Endothelial cell (in vitro differentiated cells): ENCODE measurements at places on chromosomes 7 and 10. TPM values are rescaled to one million over a fixed set of nuclear protein-coding genes. Genes with fewer than 3 reads are reported as not detected.

- no peak overlapping the region for H3K4me3 ChIP-seq
- DNase-seq: no peak
- H3K27me3 ChIP-seq: no peaks in the 10 kb centered on the region
- no peaks in the 10 kb centered on the region for H3K36me3 ChIP-seq
- H3K4me1 ChIP-seq: peaks cover 5% of the 10 kb centered on the region
Observed at GRCh38 chr7:48389977-48390376, 218.7 kb downstream of the ABCA13 start.

- H3K4me3 ChIP-seq: no peak overlapping the region
- peaks cover 5% of the 10 kb centered on the region for H3K27me3 ChIP-seq
- DNase-seq: no peak
- H3K27ac ChIP-seq: no peak overlapping the region
Observed at GRCh38 chr7:73921623-73922528, 60.9 kb downstream of the TMEM270 start.

The CHST15 gene
- total RNA-seq: 148 TPM

The UFSP1 gene
- total RNA-seq: 2.4 TPM

DNA sequence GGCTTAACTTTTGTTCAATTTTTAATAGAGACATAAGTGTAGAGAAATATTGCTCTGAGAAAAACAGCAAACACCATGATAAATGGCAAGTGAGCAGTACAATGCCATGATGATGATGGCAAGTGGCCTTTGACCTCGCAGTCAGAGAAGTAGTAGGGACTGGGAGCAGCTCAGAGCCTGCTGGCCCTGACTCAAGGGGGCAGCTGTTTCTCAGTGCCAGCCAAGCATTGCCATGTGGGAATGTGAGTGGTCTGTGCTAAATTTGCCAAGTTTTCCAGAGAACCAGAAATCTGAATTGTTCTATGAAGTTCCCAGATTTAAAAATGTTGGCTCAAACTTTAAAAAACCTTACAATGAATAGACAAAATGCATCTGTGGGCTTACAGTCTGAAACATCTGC lies 187.9 kb downstream of the BICC1 start:
- no peak overlapping the region for H3K4me3 ChIP-seq
- H3K36me3 ChIP-seq: no peaks in the 10 kb centered on the region
- no peaks in the 10 kb centered on the region for H3K4me1 ChIP-seq
- no peak overlapping the region for H3K27ac ChIP-seq
- no peak for DNase-seq
- H3K27me3 ChIP-seq: no peaks in the 10 kb centered on the region

GRCh38 chr7:151462306-151462779 lies 22.4 kb upstream of the CRYGN start:
- peak overlapping the region; percentile 11 for H3K4me3 ChIP-seq
- no peak for DNase-seq
- peaks cover 37% of the 10 kb centered on the region for H3K36me3 ChIP-seq
- peaks cover 2% of the 10 kb centered on the region for H3K4me1 ChIP-seq

DNA sequence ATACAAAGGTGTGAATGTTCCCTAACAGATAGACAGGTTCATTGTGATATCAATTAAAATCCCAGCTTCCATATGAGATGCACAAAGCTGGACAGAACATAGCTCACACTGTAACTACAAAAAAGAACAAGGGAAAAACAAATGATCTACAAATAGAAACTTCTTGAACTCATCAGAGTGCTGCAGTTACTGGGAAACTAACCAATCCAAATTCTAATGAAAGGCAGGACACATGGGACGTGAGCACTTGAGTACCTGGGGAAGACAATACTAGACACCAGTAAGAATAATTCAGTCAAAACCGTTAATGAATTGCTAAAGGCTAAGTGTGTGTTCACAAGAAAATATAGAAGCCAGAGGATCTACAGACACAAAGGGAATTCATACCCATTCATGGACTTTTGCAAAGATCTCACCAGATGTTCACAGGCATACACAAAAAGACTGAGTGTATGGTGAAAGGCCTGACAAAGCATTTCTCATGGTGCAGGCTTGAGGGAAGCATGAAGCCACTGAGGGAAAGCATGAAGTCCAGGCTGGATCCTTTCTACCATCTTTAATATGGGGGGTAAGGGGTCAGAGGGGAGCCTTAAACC lies 7.8 kb upstream of the GPR22 start:
- no peaks in the 10 kb centered on the region for H3K27me3 ChIP-seq
- no peak for DNase-seq
- H3K36me3 ChIP-seq: no peaks in the 10 kb centered on the region
- no peak overlapping the region for H3K4me3 ChIP-seq
- no peak overlapping the region for H3K27ac ChIP-seq
- H3K4me1 ChIP-seq: no peaks in the 10 kb centered on the region

GRCh38 chr7:1842321-1843221 lies 172.5 kb downstream of the ELFN1 start:
- H3K4me1 ChIP-seq: peaks cover 5% of the 10 kb centered on the region
- DNase-seq: no peak
- no peak overlapping the region for H3K4me3 ChIP-seq
- peaks cover 10% of the 10 kb centered on the region for H3K36me3 ChIP-seq
- peaks cover 12% of the 10 kb centered on the region for H3K27me3 ChIP-seq

GRCh38 chr7:73669288-73669701 lies 1.7 kb downstream of the VPS37D start:
- peaks cover 7% of the 10 kb centered on the region for H3K36me3 ChIP-seq
- H3K4me1 ChIP-seq: peaks cover 15% of the 10 kb centered on the region
- no peak for DNase-seq
- H3K27ac ChIP-seq: no peak overlapping the region
- peaks cover 11% of the 10 kb centered on the region for H3K27me3 ChIP-seq

DNA sequence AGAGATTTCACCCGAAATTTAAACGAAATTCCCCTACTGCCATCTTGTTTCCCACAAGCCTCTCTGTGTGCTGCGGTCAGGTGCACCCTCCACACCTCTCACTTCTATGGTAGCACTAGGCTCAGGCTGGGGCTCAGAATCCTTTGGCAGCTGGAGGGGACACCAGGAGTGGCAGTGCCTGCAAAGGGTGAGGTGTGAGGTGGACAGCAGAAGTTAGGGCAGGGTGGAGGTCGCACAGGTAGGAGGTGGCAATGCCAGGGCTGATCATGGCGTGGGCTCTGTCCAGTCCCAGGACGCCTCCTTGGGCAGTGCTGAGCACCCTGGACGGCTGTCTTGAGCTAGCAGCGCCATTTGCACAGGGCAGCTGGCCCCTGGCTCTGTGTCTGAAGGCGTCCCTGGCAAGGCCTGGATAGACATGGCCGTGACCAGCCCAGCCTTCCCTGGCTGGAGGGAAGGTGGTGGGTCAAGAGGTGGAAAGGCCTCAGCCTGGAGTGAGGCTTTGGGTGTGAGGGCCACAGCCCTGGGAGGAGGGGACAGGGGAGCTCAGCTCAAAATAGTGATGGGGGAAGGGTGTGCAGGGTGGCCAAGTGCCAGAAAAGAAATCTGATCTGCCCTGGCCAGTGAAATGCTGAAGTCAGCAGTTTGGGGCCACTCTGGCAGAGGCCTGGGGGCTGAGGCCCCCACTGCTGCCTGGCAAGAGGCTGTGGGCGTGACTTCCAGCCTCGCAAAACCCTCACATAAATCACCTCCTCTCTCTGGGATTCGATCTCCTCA lies 40.0 kb downstream of the ZCCHC24 start:
- peak overlapping the region; percentile 44 for H3K4me3 ChIP-seq
- peaks cover 18% of the 10 kb centered on the region for H3K36me3 ChIP-seq
- H3K27me3 ChIP-seq: peaks cover 26% of the 10 kb centered on the region
- no peak for DNase-seq
- peak overlapping the region; percentile 100 for H3K27ac ChIP-seq
- H3K4me1 ChIP-seq: peaks cover 85% of the 10 kb centered on the region

DNA sequence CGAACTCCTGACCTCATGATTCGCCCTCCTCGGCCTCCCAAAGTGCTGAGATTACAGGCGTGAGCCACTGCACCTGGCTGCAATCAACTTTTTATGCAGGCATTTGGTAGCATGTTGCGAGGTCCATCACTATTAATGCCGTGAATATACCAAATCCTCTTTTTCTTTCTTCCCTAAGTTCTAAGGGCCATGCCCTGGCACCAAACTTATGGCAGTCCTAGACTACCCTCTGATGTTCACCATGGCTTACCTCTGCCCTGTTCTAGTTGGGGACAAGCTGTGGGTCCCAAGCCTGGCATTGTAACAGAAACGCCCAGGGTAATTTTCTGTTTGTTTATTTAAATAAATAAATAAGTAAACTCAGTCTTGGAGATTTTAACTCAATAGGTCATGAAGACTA lies 13.3 kb downstream of the PRSS2 start:
- H3K4me1 ChIP-seq: no peaks in the 10 kb centered on the region
- no peak overlapping the region for H3K4me3 ChIP-seq
- no peaks in the 10 kb centered on the region for H3K36me3 ChIP-seq
- no peak for DNase-seq

GRCh38 chr7:55413442-55413841 lies 48.3 kb downstream of the LANCL2 start:
- DNase-seq: no peak
- H3K4me1 ChIP-seq: no peaks in the 10 kb centered on the region
- no peak overlapping the region for H3K27ac ChIP-seq
- H3K27me3 ChIP-seq: no peaks in the 10 kb centered on the region
- H3K36me3 ChIP-seq: no peaks in the 10 kb centered on the region

The MUC12 gene
- 1.3 TPM for total RNA-seq

DNA sequence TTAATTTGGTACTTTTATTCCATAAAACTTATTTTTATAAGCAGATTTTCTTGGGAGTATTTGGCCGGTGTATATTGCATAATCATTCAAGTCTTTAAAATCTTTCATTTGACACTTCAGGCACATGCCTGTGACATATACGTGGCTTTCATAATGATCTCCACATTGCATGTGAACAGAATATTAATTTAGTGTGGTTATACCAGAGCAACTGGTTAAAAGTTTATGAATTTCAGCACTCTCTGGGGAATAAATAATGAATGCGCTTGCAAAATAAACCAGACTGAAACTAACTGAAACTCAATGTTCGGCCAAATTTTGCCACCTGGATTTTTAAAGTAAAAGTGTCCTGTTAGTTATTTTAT lies 242.3 kb downstream of the GLI3 start:
- H3K27ac ChIP-seq: no peak overlapping the region
- DNase-seq: no peak
- no peaks in the 10 kb centered on the region for H3K27me3 ChIP-seq
- H3K4me3 ChIP-seq: no peak overlapping the region

- H3K4me1 ChIP-seq: no peaks in the 10 kb centered on the region
- no peak for DNase-seq
- H3K27ac ChIP-seq: no peak overlapping the region
Observed at GRCh38 chr7:28068811-28069216, 111.8 kb downstream of the JAZF1 start.

DNA sequence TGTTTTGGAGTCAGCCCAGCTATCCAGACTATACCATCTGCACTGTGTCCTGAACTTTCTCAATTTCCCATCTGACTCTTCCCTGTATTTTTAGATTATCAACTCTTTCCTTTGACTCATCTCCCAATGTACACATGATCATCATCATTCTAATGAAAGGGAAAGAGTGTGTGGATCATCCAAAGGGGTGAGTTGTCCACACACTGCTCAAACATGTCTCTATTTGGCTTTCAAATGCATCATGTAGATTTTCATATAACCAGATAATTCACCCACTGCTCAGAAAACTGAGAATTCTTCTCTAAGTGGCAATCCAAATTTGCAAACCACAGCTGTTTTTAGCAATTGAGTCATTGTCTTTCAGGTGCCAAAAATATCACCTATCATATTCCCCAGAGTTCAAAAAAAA lies 190.2 kb upstream of the HPS1 start:
- no peak for DNase-seq
- H3K27me3 ChIP-seq: peaks cover 1% of the 10 kb centered on the region
- no peak overlapping the region for H3K4me3 ChIP-seq
- H3K36me3 ChIP-seq: no peaks in the 10 kb centered on the region

- H3K4me1 ChIP-seq: no peaks in the 10 kb centered on the region
- no peak overlapping the region for H3K4me3 ChIP-seq
- H3K27me3 ChIP-seq: no peaks in the 10 kb centered on the region
- DNase-seq: no peak
- H3K36me3 ChIP-seq: no peaks in the 10 kb centered on the region
Observed at GRCh38 chr7:39312254-39312989, 253.8 kb upstream of the YAE1 start.

The INA gene
- total RNA-seq: 0.23 TPM

The TMEM139 gene
- total RNA-seq: 0.23 TPM

- H3K4me1 ChIP-seq: no peaks in the 10 kb centered on the region
- H3K4me3 ChIP-seq: no peak overlapping the region
- peaks cover 9% of the 10 kb centered on the region for H3K27me3 ChIP-seq
- H3K27ac ChIP-seq: no peak overlapping the region
- no peak for DNase-seq
Observed at GRCh38 chr7:158543840-158544239, 43.8 kb downstream of the PTPRN2 start.

DNA sequence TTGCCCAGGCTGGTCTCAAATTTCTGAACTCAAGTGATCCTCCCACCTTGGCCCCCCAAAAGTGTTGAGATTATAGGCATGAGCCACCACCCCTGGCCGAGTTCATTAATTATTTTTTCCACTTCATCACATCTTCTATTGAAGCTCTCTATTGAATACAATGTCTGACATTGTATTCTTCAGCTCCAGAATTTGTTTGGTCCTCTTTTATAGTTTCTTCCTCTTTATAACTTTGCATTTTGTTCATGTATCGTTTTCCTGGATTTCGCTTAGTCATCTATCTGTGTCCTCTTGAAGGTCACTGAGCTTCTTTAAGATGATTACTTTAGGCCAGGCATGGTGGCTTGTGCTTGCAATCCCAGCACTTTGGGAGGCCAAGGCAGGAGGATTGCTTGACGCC lies 30.2 kb downstream of the NOM1 start:
- H3K27ac ChIP-seq: no peak overlapping the region
- no peak for DNase-seq
- peaks cover 2% of the 10 kb centered on the region for H3K27me3 ChIP-seq
- peaks cover 23% of the 10 kb centered on the region for H3K36me3 ChIP-seq

GRCh38 chr7:8278183-8278582 lies 16.2 kb upstream of the ICA1 start:
- no peaks in the 10 kb centered on the region for H3K27me3 ChIP-seq
- no peak overlapping the region for H3K27ac ChIP-seq
- no peaks in the 10 kb centered on the region for H3K36me3 ChIP-seq
- DNase-seq: no peak
- H3K4me3 ChIP-seq: no peak overlapping the region

The CRPPA gene
- total RNA-seq: 3.2 TPM

The EPDR1 gene
- total RNA-seq: 11.7 TPM

The PKD1L1 gene
- total RNA-seq: 4.8 TPM

- peak overlapping the region; percentile 63 for H3K4me3 ChIP-seq
- H3K27me3 ChIP-seq: peaks cover 32% of the 10 kb centered on the region
- peak overlapping the region; percentile 99 for H3K27ac ChIP-seq
- H3K36me3 ChIP-seq: peaks cover 67% of the 10 kb centered on the region
- DNase-seq: peak; percentile 39
- H3K4me1 ChIP-seq: peaks cover 74% of the 10 kb centered on the region
Observed at GRCh38 chr10:128063736-128064107, 62.5 kb downstream of the MKI67 start.

DNA sequence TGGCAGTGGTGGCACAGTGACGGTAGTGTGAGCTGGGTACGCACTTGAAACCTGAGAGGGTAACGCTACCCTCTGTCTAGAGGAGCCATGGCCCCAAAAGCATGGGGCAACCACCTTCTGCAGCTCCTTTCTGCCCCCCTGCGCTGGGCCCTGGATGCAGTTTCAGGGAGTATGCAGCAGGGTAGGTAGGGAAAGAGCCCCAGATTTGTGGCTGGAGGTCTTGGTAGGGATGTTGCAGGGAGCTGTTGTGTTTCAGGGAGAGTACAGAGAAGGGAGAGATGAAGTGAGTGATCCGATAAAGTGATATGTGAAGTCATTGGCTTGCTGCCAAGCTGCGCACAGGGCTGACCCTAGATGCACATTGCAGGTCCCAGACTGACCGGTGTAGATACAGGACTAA lies 2.7 kb upstream of the PGAM2 start:
- no peak overlapping the region for H3K4me3 ChIP-seq
- DNase-seq: no peak
- H3K36me3 ChIP-seq: peaks cover 5% of the 10 kb centered on the region
- no peaks in the 10 kb centered on the region for H3K4me1 ChIP-seq

The NUTM2B gene
- 1.5 TPM for total RNA-seq

The CYP2E1 gene
- total RNA-seq: 7.7 TPM
